ENCODE measurements at places on chromosomes 12 and 14. TPM values are rescaled to one million over a fixed set of nuclear protein-coding genes. Genes with fewer than 3 reads are reported as not detected.

GRCh38 chr12:52180971-52181628 is 10.7 kb downstream of the KRT80 start:
- DNase-seq = no peak

DNA sequence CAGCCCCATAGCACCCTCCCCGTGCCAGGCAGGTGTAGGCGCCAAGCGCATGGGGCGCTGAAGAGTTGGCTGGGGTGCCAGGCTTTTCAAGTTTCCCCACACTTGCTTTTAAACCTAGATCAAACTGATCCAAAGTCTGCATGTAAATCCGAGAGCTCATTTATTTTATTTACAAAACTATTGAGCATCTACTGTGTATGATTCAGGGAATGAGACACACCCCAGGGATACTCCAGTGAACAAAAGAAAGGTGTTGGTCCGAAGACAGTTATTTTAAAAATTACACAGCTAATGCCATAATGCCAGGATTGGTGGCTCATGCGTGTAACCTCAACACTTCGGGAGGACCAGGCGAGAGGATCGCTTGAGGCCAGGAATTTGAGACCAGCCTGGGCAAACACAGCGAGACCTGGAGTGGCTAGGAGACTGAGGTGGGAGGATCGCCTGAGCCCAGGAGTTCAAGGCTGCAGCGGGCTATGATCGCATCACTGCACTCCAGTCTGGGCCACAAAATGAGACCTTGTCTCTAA is 780 bp upstream of the SLC41A2 start:
- no peak for DNase-seq

DNA sequence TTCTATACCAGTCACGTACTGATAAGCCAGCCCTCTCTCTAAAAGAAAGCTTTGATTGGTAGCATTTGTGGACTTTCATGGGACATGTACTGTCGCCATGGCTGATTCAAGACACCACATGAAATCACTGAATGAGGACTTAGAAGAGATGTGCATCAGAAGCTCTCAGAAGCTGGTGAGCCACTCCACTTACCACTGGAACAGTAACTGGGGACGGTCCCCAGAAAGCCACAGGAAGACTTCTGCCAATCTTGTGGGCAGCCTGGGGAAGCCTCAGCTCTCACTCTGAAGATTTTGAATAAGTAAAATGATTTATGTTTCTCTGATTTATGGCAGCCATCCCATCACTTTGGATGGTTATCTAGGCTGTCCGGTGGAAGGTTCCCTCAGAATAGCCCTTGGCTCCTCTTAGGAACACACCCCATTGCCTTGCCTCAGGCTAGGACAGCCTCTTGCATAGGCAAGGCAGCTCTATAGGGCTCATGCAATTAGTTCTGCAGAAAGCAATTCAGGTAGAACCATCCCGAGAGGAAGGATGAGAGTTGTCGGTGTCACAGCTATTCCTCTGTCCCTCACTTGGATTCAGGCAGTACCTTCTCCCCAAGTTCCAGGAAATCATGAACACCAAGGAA is 9.8 kb downstream of the DHRS1 start:
- DNase-seq = no peak

DNA sequence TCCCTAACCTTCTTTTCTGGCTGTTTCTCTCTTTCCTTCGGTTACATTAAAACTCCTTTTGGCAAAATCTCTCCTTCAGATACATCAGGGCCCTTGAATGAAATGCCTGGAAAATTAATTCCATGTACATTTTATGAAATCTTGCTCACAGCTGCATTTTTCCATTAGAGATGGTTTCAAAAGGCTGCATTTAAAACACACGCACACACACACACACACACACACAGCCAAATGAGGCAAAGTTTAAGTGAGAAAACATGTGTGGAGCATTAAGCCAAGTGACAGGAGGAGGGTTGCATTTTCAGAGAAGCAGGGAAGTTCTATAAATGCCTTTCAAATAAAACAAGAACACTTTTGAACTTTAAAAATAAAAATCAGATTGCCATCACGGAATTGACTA is 216.4 kb downstream of the LRIG3 start:
- DNase-seq = no peak

GRCh38 chr12:93705237-93705636 is 28.1 kb downstream of the CRADD start:
- no peak for DNase-seq

DNA sequence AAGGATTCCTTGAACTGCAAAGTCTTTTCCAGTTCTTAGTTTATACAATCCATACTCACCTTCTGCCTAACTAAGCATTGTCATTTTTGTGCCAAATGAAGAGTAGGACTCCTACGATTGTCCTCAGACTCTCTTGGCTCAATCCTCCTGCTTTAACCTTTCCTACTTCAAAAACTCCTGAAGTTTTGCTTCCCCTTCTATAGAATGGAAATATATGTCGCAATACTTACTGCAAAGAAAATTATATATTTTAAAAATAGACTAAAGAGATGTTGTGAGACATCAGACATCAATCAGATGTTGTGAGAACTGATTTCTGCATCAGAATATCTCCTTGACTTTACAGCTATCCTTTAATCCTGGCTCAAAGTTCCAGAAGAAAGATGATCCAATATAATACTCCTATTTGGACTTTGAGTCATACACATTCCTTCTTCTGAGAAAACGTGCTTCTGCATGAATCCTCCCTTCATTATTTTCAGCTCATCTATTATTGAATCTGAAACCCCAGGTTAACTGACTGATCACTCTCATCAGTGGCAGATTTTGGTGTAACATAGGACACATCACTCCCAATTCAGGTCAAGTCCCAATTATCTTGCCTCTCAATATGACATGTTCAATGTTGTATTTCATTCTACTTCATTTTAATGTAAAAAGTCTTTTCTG is 48.8 kb downstream of the A2M start:
- no peak for DNase-seq

DNA sequence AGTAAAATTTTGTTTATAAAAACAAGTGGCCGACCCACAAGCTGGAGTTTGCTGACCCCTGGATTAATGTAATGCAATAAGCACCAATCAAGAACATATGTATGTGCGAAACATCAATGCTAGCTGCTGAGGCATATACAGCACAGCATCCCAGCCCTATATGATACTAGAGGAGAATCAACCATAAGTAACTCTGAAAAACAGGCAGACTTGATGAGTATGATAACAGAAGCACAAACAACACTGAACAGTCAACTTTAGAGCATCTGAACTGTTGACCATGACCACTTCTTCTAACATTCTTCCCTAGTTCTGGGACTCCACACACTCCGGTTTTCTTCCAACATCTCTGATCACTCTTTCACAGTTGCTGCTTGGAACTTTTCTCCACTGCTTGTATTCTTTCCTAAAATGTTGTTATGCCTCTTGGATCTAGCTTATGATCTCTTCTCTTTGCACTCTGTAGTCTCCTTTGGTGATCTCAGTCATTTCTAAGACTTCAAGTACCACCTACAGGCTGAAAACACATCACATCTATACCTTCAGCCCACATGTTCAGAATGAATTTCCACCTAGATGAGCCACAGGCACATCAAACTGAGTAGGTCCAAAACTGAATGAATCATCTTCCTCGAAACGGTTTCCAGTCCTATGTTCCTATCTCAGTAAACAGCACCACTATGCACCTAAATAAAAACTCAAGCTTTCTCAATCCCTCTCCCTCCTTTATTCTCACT is 57.2 kb downstream of the STXBP6 start:
- no peak for DNase-seq

DNA sequence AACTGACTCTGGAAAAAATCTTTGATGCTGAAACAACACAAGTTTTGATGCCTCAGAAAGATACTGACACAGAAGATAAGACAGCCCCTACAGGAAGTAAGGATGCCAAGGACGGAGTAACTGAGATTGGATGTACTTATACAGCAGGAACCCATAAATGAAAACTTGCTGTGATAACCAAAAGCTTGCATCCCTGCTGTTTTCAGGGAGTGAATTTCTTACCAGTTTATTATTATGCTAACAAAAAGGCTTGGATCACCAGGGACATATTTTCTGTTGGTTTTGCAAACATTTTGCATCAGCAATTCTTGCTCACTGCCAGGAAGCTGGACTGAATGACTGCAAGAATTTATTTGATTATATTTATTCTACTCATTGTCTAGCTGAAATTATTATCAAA is 197.7 kb downstream of the NAV3 start:
- DNase-seq = no peak

DNA sequence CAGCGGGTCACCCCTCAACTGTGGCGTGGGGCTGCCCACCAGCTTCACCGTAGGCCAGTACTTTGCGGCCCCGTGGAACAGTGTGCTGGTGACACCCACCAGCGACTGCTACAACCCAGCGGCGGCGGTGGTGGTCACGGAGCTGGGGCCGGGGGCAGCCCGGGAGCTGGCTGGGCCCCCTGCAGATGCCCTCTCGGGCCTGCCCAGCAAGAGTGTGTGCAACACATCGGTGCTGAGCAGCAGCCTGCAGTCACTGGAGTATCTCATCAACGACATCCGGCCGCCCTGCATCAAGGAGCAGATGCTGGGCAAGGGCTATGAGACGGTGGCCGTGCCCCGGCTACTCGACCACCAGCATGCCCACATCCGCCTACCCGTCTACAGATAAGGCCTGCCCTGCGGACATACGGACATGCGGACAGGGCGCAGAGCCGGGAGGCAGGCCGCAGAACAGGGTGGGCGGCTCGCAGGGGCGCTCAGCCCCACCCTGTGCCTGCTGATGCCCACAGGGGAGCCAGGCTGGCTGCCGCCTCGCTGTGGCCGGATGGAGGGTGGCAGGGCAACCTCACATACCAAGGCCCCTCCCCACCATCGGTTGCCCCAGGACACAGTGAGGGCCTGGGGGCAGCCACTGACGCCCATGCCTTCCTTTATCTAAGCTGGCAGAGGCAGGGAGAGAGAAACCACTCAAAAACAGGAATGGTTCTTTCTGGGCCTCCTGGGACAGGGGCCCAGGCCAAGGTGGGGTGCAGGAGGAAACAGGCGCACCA is 55.5 kb downstream of the FAM222A start:
- no peak for DNase-seq

GRCh38 chr14:105911006-105911847 is 384.8 kb downstream of the TMEM121 start:
- no peak for DNase-seq

Gene C1R
- total RNA-seq = 997 TPM

Gene IAPP
- total RNA-seq = not detected

Gene CCDC177
- total RNA-seq = not detected

Gene PHETA1
- 14.7 TPM for total RNA-seq

Gene SERPINA9
- not detected for total RNA-seq

Gene KRT71
- not detected for total RNA-seq

All from thoracic aorta (tissue), 2 donors.